Prostate gland (tissue), 2 donors: ENCODE measurements at places on chromosomes 3 and 15. TPM values are rescaled to one million over a fixed set of nuclear protein-coding genes. Genes with fewer than 3 reads are reported as not detected.

The AADACL2 gene
- total RNA-seq: not detected

DNA sequence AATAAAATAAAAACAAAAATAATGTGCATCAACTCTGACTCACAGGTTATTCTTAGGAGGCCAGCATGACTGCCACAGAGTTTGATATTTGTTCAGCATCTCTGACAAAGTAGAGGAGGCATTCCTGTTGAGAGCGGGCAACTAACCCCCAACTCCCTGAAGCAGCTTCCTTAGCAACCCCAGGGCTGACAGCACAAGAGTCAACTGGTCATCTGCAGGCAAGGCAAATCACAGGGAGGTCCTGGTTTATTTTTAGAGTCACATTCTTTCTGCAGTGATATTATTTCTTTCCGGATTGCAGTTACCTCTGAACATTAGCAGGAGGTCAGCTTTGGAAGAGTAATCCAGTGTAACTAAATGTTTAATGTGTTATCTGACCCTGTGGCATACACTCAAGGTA is 273.0 kb downstream of the PLCL2 start:
- DNase-seq: no peak

DNA sequence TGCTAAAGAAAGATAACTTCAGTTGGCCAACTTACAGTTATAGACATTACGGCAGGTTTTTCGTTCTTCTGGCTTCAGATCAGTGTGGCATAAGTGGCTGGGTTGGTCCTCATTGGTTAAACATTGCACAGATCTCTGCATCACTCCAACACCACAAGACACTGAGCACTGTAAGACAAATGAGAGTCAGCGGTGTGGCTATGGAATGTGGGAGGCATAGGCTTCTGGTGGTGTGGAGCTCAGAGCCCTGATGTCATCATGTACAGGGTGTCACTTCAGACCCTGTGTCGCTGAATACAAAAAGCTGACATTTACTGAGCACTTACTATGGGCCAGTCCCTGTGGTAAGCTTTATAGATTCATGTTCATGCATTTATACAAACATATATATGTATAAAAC is 146.0 kb downstream of the ADAMTS9 start:
- no peak for DNase-seq

GRCh38 chr15:36777926-36778325 is 198.5 kb downstream of the CDIN1 start:
- no peak for DNase-seq

GRCh38 chr3:157051055-157051454 is 108.9 kb downstream of the CCNL1 start:
- DNase-seq: no peak

DNA sequence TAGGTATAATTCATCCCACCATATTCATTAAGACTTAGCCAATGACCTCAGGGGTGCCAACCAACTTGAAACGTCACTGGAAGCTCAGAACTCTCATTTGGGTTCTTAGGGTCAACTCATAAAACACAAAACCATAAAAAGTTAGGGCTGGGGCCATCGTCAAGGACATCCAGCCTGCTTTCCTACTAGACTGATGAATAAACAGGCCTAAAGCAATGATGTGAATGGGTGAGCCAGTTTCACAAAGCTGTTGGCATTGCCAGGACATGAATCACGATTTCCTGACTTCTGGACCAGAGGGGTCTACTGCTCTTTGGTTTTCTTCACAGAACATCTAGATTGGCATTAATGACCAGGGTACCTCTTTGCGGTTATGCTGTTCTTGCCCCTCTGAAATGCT is 64.7 kb downstream of the EOMES start:
- no peak for DNase-seq
